ENCODE measurements at places on chromosomes 5 and 9. TPM values are rescaled to one million over a fixed set of nuclear protein-coding genes. Genes with fewer than 3 reads are reported as not detected.

The NOXA1 gene
- 6.7 TPM for polyA plus RNA-seq

The TAF1L gene
- polyA plus RNA-seq = 0.10 TPM

The C5orf46 gene
- not detected for polyA plus RNA-seq

The PPP2R2B gene
- 11.5 TPM for polyA plus RNA-seq

The GABRA6 gene
- polyA plus RNA-seq = not detected

The CDX1 gene
- 0.45 TPM for polyA plus RNA-seq

The PKN3 gene
- 13.4 TPM for polyA plus RNA-seq

DNA sequence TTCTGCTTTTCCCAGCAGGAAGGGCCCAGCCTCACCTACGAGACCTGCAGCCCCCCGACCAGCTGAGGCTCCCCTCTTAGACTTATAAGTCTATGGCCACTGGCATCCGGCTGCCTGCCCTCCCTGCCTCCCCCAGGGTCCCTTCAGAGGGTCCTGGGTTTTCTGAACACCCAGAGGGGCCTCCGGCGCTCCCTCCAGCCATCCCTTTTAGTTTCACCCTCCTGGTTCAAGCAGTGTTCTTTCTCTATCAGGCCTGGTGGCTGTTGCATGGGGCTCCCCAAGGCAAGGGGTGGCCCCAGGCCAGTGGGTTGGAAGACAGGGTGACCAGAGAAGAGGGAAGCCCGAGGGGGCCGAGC lies 21.8 kb downstream of the GOLGA2 start:
- DNase-seq = no peak

DNA sequence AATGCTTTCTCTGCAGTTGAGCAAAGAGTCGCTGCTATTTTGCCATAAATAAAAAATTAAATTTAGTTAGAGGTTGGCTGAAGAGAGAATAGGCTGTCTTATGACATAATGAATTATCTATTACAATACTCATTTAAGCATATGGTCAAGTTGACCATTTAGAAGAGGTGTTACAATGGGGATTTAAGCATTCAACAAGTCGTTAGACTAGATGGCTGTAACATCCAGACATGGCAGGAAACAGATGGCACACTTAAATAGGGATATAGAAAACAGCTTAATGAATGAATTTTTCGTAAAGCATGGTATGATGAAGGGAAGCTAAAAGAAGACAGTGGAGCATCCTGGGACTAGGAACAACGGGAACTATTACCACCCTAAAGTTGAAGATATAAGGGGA lies 160.3 kb upstream of the PTPRD start:
- DNase-seq = no peak

- DNase-seq = no peak
These were observed 250.4 kb upstream of the ST8SIA4 start for GRCh38 chr5:101153526-101153925.

DNA sequence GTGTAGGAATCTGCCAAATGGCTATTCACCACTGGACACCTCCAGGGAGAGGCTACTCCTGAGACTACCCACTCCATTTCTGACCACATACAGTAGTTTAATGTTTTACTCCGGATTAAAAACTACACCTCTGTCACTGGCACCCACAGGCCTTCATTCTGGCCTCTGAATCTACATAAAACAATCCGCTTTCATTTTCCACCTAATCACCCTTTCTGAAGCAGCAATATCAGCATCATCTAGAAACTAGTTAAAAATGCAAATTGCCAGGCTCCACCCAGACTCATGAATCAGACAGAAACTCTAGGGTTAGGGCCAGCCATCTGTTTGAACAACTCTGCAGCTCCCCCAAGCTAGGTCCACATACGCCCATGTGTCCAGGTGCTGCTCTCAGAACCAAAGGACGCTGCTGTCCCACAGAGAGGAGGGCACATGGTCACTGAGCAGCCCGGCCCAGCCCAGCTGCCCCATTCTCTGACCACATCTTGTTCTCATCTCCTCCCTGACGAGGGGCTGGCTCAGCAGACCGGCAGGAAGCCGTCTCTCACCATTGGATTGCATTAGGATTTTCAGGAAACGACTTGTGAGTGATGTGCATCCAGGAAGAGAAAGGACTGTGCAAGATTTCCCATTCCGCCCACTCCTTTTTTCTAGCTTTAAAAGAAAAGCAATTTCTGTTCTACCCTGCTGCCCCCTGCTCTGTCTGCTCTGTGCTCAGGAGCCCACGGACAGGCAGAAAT lies 34.7 kb downstream of the ADAM19 start:
- DNase-seq = no peak

DNA sequence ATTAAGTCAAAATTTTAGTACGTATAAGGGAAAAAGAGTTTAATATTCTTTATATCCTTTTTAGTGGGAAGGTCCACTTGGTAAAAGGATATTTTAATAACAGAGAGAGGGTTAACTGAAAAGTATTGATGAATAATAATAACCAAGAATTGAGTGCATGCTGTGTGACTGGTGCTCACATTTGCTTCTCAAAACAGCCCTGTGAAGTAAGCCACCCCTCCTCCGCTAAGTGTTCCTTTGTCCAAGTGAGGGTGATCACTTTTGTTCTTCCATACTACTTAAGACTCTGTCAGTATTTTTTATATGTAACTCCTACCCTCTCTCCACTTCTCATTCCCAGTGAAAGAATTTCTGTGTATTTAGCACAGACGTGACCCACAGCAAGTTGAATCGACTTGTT lies 51.5 kb downstream of the SLC44A1 start:
- no peak for DNase-seq

DNA sequence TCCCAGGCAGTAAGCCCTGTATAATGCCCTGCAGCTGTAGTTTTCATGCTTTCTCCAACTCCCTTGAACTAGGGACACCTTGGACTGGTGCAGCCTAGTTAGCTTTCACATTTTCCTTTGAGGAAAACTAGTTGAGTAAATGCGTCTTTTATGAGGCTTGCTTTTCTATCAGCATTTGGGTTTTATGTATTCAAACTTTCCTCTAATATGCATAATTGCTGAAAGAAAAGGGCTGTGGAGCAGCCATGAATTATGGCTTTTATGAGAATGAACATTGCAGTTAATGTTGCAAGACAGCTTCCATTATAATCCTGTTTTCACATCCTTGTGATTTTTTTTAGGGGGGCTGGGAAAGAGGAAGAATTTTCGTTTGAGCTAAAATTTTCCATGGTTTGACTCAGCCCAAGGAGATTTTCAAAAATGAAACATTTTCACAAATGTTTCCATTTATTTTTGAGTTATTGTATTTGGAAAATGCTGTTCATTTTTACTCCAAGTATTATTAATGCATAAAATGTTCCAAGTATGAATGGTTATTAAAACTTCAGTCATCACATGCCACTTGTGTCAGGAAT lies 57.9 kb upstream of the PPP3R2 start:
- DNase-seq = peak; percentile 18

- peak; percentile 63 for DNase-seq
These were observed 31.2 kb downstream of the FGF18 start for GRCh38 chr5:171450423-171451331.

GRCh38 chr9:104177003-104177611 lies 83.0 kb downstream of the SMC2 start:
- peak; percentile 1 for DNase-seq

DNA sequence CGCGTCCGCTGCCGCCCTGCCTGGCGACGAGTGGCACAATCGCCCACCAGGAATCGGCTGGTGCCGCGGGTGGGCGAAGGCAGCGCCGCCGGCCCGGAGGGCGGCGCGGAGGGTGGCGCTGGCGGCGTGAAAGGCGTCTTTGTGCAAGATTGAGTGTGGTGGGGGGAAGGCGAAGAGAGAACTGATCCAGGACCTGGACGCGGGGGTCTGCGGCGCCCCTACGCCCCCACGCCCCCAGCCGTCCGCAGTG lies 4.6 kb upstream of the RGMB start:
- DNase-seq = no peak

DNA sequence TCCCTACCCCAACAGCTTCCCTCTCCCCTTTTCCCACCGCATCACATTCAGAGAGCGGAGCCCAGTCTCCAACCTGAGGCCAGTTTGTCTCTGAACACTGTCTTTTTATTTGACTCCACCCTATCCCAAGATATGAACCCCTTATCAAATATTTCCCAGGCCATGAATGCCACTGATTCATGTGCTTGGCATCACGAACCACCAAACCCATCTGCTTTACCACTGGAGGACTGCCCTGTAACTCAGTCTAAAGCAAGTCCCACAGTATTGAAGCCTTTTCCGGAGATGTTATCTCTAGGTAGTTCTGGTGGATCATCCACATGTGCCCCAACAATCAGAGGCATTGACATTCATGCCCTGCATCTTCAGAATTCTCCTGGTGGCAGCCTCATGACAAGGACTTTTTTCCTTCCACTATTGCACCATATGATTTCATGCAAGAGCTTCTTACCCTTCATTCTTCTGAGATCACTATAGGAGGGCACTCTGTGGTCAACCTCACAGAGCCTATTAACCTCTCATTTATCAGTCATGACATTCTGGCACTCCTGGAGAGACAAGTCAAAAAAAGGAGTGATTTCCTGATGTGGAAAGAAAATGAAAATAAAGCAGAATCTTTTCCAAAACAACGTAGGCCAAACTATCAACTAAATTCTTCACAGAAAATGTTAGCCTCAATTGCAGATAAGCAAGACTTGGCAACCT lies 12.3 kb upstream of the SPATA31D4 start:
- DNase-seq = no peak

GRCh38 chr9:72315089-72315509 lies 49.9 kb downstream of the ZFAND5 start:
- DNase-seq = peak; percentile 64

- DNase-seq = no peak
These were observed 1.5 kb downstream of the SPAAR start for GRCh38 chr9:35910613-35911359.

- DNase-seq = no peak
These were observed 121.6 kb downstream of the ADAMTSL1 start for GRCh38 chr9:18595597-18595996.

GRCh38 chr5:43947935-43948334 lies 345.0 kb downstream of the NNT start:
- no peak for DNase-seq

GRCh38 chr5:109605207-109605730 lies 84.5 kb upstream of the MAN2A1 start:
- DNase-seq = no peak

GRCh38 chr5:117701062-117701461 lies 1126.4 kb upstream of the SEMA6A start:
- DNase-seq = no peak

- DNase-seq = no peak
These were observed 172.9 kb downstream of the ZDHHC21 start for GRCh38 chr9:14520341-14520740.

DNA sequence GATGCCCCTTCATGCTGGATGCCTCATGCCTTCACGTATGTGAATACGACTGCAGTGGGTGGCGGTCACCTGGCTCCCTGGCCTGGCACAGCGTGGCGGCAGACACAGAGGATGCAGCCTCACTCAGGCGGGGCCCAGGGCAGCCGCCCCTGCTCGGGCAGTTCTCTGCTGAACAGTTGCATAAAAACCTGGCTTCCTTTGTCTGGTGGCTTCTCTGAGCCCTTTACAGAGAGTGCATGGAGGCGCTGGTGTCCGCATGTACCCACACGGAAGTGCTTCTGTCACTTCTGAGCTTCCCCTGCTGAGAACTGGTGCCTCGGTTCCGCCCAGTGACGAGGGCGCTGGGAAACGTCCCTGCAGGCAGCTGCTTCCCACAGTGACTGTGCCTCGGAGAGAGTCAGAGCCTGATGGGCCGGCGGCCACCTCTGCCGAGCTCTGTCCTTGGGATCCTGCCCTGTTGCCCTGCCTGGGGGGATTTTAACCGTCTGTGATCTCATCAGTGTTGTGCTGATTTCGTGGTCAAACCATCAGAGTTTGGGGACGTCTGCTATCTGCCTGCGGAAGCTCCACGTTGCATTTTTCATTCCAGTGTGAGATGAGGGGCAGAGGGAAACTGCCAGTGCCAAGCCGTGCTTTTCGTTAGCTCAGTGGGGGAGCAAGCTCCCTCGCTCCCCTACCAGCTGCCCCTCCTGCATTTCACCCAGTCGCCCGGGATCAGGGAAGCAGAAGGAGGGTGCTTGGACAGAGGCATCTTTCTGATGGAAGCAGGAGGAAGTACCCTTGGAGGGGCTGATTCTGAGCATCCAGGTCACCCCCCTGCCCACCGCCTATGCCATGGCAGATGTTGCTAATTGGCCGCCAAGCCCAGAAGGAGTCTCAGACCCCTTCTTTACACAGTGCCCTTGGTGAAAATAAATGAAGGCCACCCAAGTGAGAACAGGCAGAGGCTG lies 153.0 kb upstream of the COL5A1 start:
- DNase-seq = no peak

DNA sequence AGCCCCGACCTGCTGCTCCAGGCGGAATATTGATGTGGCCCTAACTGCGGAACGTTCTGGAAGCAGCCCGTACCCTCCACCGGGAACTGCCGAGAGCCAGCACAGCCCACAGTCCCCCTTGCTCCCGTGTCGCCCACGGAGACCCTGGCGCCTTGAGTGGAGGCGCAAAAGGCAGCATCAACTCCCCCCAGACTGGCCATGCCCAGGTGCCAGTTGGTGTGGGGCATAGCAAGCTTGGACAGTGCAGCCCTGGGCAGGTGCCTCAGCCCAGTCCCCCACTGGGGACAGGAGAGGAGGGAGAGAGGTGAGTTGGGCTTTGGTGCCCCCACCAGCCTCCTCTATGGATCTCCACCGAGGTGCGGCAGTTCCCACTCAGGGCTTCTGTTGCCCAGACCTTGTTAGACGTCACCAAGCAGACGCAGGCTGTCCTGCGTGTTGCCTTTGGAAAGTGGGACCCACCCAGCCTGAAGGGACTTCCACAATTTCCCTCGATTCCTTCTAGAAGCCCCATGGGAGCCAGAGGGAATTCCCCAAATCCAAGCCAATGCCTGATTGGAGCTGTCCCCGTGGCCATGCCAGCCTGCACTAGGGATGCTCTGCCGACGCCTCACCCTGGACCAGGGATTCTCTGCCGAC lies 19.8 kb upstream of the NRARP start:
- DNase-seq = no peak

DNA sequence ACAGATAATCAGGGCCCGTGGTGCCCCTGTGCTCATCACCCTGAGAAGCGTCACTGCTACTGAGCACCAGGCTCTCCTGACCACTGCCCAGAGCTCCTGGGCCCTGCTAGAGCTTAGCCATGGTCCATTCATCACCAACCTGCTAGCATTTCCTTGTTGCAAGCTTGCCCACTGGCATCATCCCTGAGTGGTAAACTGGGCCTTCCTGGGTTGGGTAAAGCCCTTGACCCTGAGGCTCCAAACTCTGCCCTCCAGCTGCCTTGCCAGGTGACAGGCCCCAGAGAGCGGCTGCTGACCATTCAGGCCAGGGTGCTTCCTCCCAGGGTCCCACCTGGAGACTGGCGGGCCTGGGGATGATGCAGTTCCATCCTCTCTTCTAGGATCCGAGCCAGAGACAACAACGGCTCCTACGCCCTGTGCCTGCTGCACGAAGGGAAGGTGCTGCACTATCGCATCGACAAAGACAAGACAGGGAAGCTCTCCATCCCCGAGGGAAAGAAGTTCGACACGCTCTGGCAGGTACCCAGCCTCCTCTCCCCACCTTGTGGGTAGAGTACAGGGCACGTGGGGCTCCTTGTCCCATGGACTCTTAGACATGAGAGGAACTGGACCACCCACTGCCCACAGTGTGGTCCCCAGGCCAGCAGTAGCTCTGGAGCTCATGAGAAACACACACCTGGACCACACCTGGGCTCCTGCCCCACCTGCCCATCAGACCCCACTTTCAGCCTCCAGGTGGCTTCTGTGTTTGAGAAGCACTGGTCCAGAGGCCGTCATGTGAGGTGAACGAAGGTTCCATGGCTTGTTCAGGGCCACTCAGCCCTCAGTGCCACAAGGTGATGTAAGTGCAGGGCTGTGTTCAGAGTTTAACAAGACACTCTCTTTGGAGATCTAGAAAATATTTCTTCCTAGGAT lies 60.5 kb downstream of the SYK start:
- no peak for DNase-seq

Measured in left kidney (tissue), 8 donors.